Left ventricle myocardium superior (tissue), 1 donor: ENCODE measurements at places on chromosomes 3 and 15. TPM values are rescaled to one million over a fixed set of nuclear protein-coding genes. Genes with fewer than 3 reads are reported as not detected.
A peak's percentile ranks its signal among the peaks of the same experiment; 100 is the strongest.

DNA sequence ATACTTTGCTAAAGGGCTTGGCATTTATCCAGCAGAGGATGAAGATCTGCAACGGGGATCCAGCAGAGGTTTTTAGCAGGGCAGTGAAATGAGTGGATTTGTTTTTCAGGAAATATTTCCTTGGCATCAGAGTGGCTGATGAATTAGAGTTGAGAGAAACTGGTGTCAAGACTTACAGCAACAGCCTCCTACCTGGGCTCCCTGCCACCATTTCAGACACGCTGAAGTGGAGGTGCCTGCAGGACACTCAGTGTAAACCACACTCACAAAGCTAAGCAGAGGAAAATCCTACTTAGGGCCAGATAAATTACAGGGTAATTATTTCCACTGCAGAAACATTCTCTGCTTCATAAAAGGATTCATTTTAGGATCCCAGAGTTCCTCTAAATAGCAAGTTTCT, 519.7 kb downstream of the FGF12 start:
- peak; percentile 55 for DNase-seq

GRCh38 chr3:171446301-171446700, 13.9 kb downstream of the TNIK start:
- DNase-seq: no peak

DNA sequence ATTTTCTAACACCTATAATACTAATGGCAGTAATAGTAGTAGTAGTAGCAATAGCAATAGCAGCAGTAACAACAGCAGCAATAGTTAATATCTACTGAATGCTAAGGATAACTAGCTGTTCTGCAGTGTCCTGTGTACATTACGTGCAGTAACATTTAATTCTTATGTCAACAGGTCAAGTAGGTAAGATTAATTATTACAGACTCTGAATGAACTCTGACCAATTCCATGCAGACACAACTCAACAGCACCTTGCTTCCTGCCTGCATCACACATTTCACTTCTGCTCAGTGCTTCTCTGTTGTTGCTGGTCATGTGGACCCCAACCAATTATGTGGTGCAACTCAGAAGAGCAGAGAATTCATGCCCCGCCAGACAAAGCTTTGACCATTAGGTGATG, 39.9 kb upstream of the ARHGEF26 start:
- DNase-seq: no peak

- DNase-seq: no peak
These were observed 24.2 kb downstream of the ABHD2 start for GRCh38 chr15:89112341-89112971.

- DNase-seq: no peak
These were observed 476.9 kb downstream of the NR2F2 start for GRCh38 chr15:96807361-96807760.

DNA sequence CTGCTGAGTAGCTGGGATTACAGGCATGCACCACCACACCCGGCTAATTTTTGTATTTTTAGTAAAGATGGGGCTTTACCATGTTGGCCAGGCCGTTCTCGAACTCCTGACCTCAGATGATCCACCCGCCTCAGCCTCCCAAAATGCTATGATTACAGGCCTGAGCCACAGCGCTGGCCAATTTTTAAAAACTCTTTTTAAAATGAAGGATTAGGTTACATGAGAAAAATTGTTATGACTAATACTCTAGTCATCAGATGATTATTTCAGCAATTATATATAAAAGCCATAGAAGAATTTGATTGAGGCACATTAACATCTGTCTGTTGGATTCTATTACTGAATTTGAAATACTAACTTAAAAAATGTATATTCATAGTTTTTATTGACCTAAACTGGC, 134.1 kb upstream of the MNS1 start:
- no peak for DNase-seq

The ZCWPW2 gene
- total RNA-seq: 3.1 TPM
